ENCODE measurements at places on chromosomes 7 and 10.
A peak's percentile ranks its signal among the peaks of the same experiment; 100 is the strongest.

DNA sequence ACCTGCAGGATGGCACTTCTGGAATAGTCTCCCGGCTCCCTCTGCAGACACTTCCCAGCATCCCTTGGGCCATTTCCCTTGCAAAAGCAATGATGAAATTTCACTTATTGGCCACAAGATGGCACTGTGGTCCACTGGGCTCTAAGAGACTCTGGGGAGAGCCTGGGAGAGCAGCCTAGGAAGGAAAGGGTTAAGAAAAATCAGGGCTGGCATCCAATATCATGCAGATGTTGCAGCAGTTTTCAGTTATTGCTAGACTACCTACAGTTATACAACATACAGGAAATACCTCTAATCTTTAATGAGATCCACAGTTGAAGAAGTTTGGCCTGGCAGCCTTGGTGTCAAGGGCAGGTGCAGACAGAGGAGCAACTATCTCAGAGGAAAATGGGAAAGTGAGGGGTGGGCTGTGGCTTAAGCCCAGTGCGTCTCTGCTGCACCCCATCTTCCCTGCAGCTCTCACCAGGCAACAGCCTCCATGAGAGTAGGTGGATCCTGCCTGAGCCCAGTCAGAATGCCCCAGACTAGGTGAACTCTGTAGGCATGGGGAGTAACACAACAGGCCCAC is 100.2 kb upstream of the PRSS58 start:
- H3K27me3 ChIP-seq = no peaks in the 10 kb centered on the region
- H3K27ac ChIP-seq = no peak overlapping the region
- H3K36me3 ChIP-seq = no peaks in the 10 kb centered on the region
- H3K4me1 ChIP-seq = no peaks in the 10 kb centered on the region
- peak; percentile 7 for DNase-seq

- H3K27me3 ChIP-seq = no peaks in the 10 kb centered on the region
- H3K36me3 ChIP-seq = no peaks in the 10 kb centered on the region
- H3K27ac ChIP-seq = no peak overlapping the region
Observed at GRCh38 chr10:13812804-13813203, 226.0 kb downstream of the PRPF18 start.

GRCh38 chr10:97852277-97852676 is 2.6 kb downstream of the GOLGA7B start:
- H3K27me3 ChIP-seq = peaks cover 15% of the 10 kb centered on the region
- H3K36me3 ChIP-seq = no peaks in the 10 kb centered on the region
- H3K4me3 ChIP-seq = no peak overlapping the region
- DNase-seq = no peak
- H3K27ac ChIP-seq = no peak overlapping the region

DNA sequence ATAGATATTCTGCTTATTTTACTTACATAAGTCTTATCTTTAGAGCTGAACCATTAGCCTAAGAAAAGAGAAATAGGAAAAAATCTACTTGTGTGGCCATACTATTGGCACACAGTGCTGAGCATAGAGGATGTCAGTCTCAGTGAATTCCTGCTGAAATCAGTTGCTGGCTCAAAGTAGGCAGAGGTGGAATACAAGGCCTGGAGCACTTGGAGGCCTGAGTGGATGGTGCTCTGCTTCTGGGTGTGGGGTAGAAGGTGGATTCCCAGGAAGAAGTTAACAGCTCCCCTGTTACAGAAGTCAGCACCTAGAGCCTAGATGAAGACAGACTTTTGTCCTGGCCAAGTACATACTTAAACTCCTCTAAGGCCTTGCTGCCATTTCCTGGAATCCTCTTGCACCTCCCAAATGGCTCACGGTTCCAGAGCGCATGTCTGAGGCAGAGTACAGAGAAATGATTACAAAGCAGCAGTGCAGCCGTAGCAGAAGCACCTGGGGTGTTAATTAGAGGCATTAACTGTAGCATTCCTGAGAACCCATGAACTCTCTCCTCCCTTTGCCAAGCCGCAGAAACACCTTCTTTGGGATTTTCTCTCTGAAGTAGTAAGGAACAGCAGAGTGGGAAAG is 18.0 kb upstream of the XPNPEP1 start:
- H3K36me3 ChIP-seq = no peaks in the 10 kb centered on the region
- H3K4me1 ChIP-seq = no peaks in the 10 kb centered on the region
- H3K27me3 ChIP-seq = no peaks in the 10 kb centered on the region
- no peak for DNase-seq
- no peak overlapping the region for H3K27ac ChIP-seq

GRCh38 chr10:66786709-66787108 is 139.1 kb upstream of the LRRTM3 start:
- H3K27ac ChIP-seq = no peak overlapping the region
- H3K4me1 ChIP-seq = no peaks in the 10 kb centered on the region
- no peaks in the 10 kb centered on the region for H3K27me3 ChIP-seq
- DNase-seq = no peak

GRCh38 chr10:70145666-70146488 is 623 bp downstream of the TYSND1 start:
- H3K4me1 ChIP-seq = peaks cover 24% of the 10 kb centered on the region
- peaks cover 32% of the 10 kb centered on the region for H3K36me3 ChIP-seq
- peak; percentile 71 for DNase-seq
- H3K4me3 ChIP-seq = peak overlapping the region; percentile 92

- no peaks in the 10 kb centered on the region for H3K27me3 ChIP-seq
- no peak overlapping the region for H3K27ac ChIP-seq
- no peak overlapping the region for H3K4me3 ChIP-seq
- no peaks in the 10 kb centered on the region for H3K4me1 ChIP-seq
Observed at GRCh38 chr7:29292886-29293658, 98.5 kb downstream of the CHN2 start.

- no peaks in the 10 kb centered on the region for H3K4me1 ChIP-seq
- no peak for DNase-seq
- H3K27ac ChIP-seq = no peak overlapping the region
- no peaks in the 10 kb centered on the region for H3K36me3 ChIP-seq
- H3K4me3 ChIP-seq = no peak overlapping the region
- no peaks in the 10 kb centered on the region for H3K27me3 ChIP-seq
Observed at GRCh38 chr7:137606061-137606674, 240.6 kb downstream of the DGKI start.

DNA sequence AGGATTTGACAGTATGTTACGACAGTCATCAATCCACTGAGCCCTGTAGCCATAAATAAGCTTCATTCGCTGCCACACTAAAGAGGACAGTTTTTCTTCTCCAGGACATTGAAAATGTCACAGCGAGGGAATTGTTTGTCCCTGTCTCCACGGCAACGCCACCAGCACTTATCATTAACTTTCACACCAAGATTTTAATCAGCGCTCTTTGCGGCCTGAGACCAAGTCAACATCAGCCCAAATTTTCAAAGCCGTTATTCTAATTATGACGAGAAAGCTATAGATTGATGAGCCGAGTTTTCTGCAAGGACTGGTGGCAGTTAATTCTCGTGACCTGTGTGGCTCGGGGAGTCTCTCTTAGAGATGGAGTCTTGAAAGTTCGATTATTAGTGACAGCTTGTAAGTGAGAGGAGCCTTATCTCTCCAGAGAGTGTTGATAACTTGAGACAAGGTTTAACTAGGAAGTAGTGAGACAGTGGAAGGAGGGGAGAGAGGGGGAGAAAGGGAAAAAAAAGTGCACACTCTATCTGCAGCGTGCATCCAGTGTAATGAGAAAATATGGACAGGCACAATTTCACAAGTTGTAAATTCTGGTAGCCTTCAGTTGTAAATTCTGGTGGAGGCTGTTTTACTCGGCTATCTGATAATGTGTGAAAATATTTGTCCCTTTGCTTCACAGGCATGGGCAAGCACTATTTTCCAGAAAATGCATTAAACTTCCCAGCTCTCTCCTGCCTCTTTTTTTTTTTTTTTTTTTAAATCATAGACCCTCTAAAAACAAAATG is 473.3 kb downstream of the LRMDA start:
- H3K4me1 ChIP-seq = peaks cover 2% of the 10 kb centered on the region
- no peak overlapping the region for H3K4me3 ChIP-seq
- no peaks in the 10 kb centered on the region for H3K36me3 ChIP-seq
- H3K27ac ChIP-seq = no peak overlapping the region
- H3K27me3 ChIP-seq = no peaks in the 10 kb centered on the region

GRCh38 chr7:115406219-115406618 is 484.3 kb downstream of the MDFIC start:
- no peaks in the 10 kb centered on the region for H3K27me3 ChIP-seq
- DNase-seq = no peak
- H3K4me1 ChIP-seq = no peaks in the 10 kb centered on the region
- no peak overlapping the region for H3K4me3 ChIP-seq
- H3K27ac ChIP-seq = no peak overlapping the region

DNA sequence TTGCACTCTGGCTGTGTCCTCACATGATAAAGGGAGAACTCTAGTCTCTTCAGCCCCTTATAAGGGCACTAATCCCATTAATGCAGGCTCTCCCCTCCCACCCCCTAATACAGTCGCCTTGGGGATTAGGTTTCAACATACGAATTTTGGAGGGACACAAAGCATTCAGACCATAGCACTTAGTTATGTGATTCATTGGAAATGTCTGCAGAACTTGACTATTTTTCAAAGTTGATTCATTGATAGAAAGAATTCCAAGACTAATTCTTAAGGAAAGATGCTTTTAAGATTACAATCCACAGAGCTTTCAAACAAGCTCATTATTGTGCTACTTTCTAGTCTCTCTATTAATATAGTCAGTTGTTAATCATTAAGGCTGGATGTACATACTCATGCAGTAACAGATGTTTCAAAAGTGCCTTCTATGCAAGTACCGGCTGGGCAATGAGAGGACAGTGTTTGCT is 85.3 kb upstream of the RPA3 start:
- no peaks in the 10 kb centered on the region for H3K4me1 ChIP-seq
- no peak overlapping the region for H3K4me3 ChIP-seq
- no peaks in the 10 kb centered on the region for H3K36me3 ChIP-seq
- no peak overlapping the region for H3K27ac ChIP-seq
- no peaks in the 10 kb centered on the region for H3K27me3 ChIP-seq

- H3K4me3 ChIP-seq = no peak overlapping the region
- peaks cover 26% of the 10 kb centered on the region for H3K4me1 ChIP-seq
- no peak overlapping the region for H3K27ac ChIP-seq
- H3K27me3 ChIP-seq = peaks cover 5% of the 10 kb centered on the region
- DNase-seq = no peak
Observed at GRCh38 chr10:133262696-133263095, 14.0 kb downstream of the ADAM8 start.

GRCh38 chr7:42227936-42228591 is 8.9 kb downstream of the GLI3 start:
- no peaks in the 10 kb centered on the region for H3K36me3 ChIP-seq
- no peaks in the 10 kb centered on the region for H3K4me1 ChIP-seq
- no peak for DNase-seq
- no peaks in the 10 kb centered on the region for H3K27me3 ChIP-seq

DNA sequence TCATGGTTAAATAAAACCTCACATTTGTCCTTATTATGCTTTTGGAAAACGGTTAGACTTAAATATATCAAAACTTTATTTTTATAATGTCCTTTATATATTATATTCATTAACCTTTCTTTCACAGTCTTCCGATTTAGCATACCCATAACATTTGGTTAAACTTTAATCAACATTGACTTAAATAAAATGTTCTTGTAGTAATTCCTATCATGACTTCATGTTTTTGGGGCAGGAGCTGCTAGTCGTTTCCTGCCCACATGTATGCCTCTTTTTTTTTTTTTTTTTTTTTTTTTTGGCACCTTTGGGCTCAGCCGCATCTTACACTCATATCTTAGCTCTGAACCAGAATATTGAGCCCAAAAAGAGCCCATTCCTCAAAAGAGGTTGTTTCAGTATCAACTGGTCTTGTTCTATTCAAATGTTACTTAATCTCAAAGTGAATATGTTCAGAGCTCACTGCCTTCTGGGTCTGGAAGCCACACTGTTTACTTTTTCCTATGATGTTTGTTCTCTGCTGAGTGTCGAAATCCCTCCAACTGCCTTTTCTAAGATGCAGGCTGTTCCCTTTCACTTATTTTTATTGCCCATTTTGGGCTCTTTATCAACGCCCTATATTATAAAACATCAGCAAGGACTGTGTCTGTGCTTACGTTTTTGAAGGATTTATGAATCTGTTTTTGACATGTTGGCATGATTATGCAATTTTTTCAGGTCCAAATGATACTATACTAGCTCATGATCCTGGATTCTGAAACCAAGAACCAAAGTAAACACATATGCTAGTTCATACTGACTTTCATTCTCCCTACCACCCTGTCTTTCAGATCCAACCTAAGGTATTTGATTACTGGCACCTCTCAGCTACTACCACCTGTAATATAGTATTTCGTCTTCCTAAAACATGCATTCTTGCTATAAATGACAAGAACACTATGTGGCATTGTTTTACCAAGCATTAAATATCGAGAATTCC is 914.4 kb downstream of the PCDH15 start:
- no peaks in the 10 kb centered on the region for H3K36me3 ChIP-seq
- DNase-seq = peak; percentile 56
- no peak overlapping the region for H3K27ac ChIP-seq

- DNase-seq = no peak
- H3K36me3 ChIP-seq = no peaks in the 10 kb centered on the region
- no peak overlapping the region for H3K27ac ChIP-seq
- H3K27me3 ChIP-seq = no peaks in the 10 kb centered on the region
- H3K4me1 ChIP-seq = no peaks in the 10 kb centered on the region
Observed at GRCh38 chr7:20441991-20442441, 111.3 kb downstream of the ITGB8 start.

- no peaks in the 10 kb centered on the region for H3K27me3 ChIP-seq
- DNase-seq = no peak
- no peak overlapping the region for H3K4me3 ChIP-seq
- H3K4me1 ChIP-seq = no peaks in the 10 kb centered on the region
Observed at GRCh38 chr7:136692221-136692620, 176.2 kb upstream of the CHRM2 start.

- H3K27me3 ChIP-seq = no peaks in the 10 kb centered on the region
- no peak overlapping the region for H3K27ac ChIP-seq
- no peak for DNase-seq
- no peaks in the 10 kb centered on the region for H3K36me3 ChIP-seq
- no peaks in the 10 kb centered on the region for H3K4me1 ChIP-seq
Observed at GRCh38 chr10:3563298-3563697, 221.7 kb downstream of the KLF6 start.

DNA sequence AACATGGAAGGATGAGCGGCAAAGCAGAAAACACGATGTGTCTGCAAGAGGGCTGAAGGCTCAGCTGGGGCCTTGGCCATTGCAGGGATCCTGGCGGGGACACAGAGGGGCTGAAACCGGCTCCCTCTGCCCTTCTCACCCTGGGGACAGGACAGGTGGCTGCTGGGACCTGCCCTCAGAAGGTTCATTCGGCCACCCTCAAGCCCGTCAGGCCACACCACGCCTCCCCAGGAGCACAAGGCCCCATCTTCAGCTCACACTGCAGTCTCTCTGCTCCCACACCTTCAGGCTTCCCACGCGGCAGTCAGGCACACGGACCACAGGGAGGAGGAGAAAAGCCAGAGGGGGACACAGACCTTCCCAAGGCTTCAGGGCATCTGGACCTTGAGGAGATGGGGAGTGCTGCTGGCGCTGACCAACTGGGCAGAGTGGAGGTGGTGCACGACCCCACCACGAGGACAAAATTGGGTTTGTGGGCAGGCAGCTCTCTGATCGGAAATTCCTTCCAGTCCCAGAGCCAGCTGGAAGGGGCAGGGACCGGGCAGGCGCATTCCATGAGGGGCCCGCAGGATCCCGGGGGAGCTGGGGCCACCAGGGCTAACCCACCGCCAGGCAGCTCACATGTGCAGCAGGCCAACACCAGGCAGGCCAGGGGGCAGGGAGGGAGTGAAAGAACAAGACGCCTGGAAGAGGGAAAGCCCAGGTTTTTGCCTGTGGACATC is 104.0 kb downstream of the MAD1L1 start:
- no peaks in the 10 kb centered on the region for H3K4me1 ChIP-seq
- H3K27me3 ChIP-seq = no peaks in the 10 kb centered on the region
- no peaks in the 10 kb centered on the region for H3K36me3 ChIP-seq
- no peak overlapping the region for H3K27ac ChIP-seq
- no peak for DNase-seq

GRCh38 chr7:43590862-43591557 is 8.1 kb downstream of the STK17A start:
- H3K27me3 ChIP-seq = no peaks in the 10 kb centered on the region
- H3K4me1 ChIP-seq = peaks cover 53% of the 10 kb centered on the region
- peak overlapping the region; percentile 6 for H3K27ac ChIP-seq

Data from left lung (tissue), 14 donors.